Inflammatory macrophage treated with lipopolysaccharide for 4 hours (primary cell): ENCODE measurements at places on chromosomes 13 and 19.

GRCh38 chr13:66803808-66804456 is 426.2 kb downstream of the PCDH9 start:
- DNase-seq, result no peak

- no peak for DNase-seq
Observed at GRCh38 chr13:25803641-25804040, 248.2 kb downstream of the SHISA2 start.

- DNase-seq, result no peak
Observed at GRCh38 chr13:32791545-32792172, 205.4 kb downstream of the PDS5B start.

GRCh38 chr13:32824675-32825074 is 191.5 kb upstream of the KL start:
- no peak for DNase-seq

GRCh38 chr19:39918183-39918651 is 16.2 kb downstream of the FCGBP start:
- no peak for DNase-seq

DNA sequence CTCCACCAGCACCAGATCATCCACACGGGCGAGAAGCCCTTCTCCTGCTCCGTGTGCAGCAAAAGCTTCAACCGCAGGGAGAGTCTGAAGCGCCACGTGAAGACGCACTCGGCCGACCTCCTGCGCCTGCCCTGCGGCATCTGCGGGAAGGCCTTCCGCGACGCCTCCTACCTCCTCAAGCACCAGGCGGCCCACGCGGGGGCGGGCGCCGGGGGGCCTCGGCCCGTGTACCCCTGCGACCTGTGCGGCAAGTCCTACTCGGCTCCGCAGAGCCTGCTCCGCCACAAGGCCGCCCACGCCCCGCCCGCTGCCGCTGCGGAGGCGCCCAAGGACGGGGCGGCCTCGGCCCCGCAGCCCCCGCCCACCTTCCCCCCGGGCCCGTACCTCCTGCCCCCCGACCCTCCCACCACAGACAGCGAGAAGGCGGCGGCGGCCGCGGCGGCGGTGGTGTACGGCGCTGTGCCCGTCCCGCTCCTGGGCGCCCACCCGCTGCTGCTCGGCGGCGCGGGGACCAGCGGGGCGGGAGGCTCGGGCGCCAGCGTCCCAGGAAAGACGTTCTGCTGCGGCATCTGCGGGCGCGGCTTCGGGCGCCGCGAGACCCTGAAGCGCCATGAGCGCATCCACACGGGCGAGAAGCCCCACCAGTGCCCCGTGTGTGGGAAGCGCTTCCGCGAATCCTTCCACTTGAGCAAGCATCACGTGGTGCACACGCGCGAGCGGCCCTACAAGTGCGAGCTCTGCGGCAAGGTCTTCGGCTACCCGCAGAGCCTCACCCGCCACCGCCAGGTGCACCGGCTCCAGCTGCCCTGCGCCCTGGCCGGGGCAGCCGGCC is 9.4 kb downstream of the ZNF784 start:
- DNase-seq, result no peak

GRCh38 chr13:90526711-90527110 is 820.8 kb upstream of the MIR17HG start:
- no peak for DNase-seq

DNA sequence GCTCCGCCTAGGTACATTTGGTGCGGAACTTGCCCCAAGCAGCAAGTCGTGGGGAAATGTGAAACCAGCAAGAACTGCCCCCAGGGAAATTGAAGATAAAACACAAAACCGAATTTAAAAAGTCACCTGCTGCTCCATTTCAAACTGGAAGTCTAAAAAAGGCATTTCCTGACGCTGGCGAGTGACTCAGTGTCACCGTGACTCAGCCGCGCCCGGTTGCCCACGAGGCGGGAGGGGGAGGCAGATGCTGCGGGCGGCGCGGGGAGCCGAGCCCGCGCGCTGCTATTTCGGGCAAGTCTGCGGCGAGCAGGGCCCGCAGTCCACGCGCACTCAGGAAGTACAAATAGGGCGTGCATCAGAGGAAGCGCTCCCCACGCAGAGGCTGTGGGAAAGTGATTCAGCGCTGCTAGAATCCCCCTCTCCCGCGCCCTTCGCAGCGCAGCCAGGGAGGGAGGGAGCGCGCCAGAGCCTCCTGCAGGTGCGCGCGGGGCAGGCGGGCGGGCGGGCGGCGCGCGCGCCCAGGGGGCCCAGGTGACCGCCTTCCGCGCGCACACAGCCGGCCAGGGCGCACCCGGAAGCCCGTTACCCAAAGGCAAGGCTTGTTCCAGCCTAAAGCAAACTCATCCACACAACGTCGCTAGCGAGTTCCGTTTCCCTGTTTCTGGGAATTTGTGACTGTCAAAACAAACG is 168.8 kb downstream of the COL4A1 start:
- peak; percentile 89 for DNase-seq

GRCh38 chr19:7720351-7720750 is 11.6 kb downstream of the CLEC4G start:
- DNase-seq, result no peak

GRCh38 chr13:85254641-85255040 is 544.6 kb downstream of the SLITRK6 start:
- DNase-seq, result no peak

- peak; percentile 72 for DNase-seq
Observed at GRCh38 chr13:98411617-98412265, 165.2 kb downstream of the STK24 start.

DNA sequence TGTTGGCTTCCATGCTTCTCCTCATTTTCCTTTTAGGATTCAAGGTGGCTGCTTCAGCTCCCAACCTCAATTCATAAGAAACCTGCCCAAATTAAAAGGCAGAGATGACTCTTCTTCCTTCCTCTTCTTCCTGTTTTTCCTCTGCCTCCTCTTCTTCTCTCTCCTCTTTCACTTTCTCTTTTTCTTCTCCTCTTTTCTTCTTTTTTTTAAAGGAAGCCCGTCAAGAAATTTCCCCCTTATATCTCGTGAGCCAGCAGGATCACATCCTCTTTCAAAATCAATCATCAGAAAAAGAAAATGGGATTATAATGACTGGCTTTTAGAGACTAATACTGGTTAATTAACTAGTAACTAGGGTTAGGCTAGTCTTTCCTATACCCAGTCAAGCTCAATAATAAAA is 220.3 kb downstream of the NBEA start:
- peak; percentile 77 for DNase-seq

DNA sequence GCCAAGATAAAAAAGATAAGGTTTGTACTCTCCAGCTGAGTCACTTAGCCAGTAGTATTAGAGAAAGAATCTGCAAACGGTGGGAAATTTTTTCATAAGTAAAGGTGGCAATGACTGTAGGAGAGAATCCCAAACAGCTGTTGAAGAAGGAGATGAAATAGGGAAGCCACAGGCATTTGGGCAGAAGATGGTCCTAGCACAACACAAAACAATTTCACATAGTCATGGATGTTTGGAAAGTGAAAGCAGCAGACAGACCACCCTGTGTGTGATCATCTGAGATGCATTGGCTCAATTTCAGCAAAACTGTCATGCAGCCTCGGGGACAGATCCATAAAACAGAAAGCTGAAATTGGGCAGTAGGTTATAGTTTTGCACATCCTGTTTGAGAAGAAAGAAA is 2832.4 kb downstream of the PCDH9 start:
- no peak for DNase-seq

DNA sequence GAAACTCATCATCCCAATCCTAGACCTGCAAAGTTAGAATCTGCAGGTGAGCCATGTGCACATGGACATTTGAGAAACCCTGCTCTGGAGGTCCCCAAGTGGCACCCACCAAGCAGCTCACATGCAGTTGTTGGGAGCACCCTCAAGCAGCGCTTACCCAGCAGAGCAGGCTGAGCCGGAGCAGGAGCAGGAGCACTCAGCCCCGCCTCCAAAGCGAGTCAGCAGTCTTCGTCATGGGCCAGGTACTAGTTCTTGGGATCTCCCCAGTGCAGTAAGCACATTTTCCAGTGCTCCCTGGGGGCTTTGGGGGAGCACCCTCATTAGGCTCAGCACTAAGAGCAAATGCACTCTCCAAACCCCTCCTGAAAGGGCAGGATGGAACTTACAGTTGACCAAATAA is 572.7 kb downstream of the IRS2 start:
- DNase-seq, result no peak

DNA sequence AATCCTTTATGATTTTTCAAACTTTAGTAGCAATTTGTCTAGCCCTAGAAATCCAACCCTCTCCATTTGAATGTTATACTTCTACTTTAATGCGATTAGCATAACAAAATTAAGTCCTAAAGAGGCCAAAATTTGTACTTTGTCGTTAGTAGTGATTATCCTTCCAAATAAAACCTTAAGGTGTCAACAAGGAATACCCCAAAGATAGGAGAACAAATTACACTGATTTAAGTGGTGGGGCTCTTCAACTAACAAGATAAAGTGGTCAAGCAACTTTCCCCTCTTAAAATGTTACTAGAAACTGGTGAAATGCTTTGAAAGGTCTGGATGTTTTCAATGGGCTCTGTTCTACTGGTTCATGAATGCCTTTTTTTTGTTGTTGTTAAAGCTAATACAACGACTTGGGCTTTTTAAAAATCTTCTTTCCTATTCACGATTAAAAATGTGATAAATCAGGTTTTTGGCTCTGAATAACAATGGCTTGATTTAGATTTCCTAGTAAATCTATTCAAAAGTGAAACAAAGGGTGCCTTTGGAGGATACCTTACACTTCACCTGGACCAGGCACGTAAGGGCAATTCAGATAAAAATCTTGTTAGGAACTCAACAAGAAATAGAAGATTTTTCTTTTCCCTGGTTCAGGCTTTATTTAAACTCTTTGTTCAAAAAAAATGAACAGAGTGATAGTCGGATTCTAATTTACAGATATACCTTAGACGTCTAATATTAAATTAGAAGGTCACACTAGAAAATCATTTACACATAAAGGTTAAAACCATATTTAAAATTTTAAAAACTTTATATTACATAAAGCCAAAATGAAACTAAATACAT is 3.1 kb downstream of the SOX21 start:
- DNase-seq, result no peak

GRCh38 chr13:109205315-109205714 is 575.9 kb downstream of the MYO16 start:
- no peak for DNase-seq

GRCh38 chr13:56015919-56016318 is 1124.8 kb upstream of the PRR20A start:
- DNase-seq, result no peak

DNA sequence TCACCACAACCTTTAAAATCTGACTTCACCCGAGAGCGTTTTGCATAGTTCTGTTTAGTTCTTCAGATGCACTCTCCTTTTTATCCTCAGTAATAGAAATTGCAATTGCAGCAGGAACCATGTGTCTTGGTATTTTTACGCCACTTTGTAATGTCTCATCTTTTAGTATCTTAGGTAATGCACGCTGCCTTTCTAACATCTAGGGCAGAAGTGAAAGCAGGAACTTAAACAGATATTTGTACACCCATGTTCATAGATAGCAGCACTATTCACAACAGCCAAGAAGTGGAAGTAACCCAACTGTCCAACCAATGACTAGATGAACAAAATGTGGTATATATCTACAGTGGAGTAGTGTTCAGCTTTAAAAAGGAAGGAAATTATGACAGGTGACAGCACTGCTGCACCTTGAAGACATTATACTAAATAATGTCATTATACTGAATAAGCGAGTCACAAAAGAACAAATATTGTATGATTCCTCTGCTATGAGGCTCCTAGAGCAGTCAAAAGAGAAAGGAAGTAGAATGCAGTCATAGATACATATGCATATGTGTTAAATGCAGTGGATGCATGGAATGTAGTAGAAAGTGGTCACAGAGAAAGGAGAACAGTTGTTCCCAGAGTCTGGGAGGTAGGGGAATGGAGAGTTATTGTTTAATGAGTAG is 105.9 kb upstream of the GJB6 start:
- DNase-seq, result peak; percentile 94

DNA sequence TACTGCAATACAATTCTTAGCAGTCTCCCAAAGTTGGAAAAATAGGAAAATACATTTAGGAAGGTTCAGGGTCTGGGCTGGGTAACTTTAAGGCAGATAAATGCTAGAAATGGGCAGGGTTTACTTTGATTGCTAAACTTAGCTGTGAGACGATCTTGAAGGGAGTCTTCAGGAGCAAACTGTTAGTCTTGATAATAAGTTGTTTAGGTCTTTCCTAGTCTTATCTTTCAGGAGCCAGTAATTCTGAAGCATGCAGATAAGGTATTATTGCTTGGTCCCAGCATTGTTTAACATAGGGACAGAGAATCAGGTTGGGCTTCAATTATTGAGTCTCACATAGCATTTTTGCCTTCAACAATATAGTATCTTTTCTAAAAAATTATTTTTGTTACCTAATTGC is 262.4 kb upstream of the MIR17HG start:
- no peak for DNase-seq

DNA sequence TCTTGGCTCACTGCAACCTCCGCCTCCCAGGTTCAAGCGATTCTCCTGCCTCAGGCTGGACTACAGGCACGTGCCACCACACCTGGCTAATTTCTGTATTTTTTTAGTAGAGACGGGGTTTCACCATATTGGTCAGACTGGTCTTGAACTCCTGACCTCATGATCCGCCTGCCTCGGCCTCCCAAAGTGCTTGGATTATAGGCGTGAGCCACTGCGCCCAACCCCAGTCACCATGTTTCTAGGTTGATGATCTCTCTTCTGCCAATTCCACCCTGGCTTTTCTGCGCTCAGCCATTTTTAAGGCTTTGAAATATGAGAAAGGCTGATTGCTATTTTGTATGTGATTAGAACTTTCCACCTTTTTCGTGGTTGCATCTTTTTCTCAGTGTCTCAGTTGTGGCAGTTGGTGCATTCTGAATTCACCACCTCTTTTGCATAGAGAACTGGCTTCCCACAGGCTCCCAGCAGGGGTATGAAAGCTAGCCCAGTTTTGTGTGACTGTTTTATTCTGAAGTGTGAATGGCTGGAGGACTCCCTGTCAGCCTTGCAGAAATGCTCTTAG is 15.5 kb downstream of the CEACAM1 start:
- DNase-seq, result no peak

DNA sequence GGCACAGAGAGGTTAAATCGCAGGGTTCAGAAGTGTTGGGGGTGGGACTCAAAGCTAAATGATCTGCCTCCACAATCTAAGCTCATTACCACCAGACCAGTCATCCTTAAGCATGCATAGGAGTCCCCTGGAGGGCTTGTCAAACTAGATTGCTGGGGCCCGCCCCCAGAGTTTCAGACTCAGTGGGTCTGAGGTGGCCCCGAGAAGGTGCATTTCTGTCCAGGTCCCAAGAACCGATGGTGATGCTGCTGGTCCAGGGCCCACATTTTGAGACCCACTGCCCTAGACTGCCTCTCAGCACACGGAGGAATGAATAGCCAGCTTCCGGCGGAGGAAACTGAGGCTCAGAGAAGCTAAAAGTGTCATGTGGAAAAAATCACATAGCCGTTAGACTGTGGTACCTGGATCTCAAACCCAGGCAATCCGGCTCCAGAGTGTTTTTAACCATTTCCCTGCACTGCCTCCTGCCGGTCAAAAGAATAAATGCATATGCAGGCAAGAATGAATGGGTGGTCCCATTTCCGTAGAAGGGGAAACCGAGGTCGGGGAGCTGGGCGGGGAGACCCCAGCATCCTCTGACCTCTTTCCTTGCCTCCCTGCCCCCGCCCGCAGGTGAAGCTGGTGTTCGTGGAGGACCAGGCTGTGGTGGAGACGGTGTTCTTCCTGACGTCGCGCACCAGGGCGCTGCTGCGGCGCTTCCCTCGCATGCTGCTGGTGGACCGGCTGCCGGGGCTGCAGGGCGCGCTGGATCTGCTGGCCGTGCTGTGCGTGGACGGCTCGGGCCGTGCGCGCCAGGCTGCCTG is 23.8 kb downstream of the ZSWIM9 start:
- peak; percentile 15 for DNase-seq
